HepG2 (cell line): ENCODE measurements at places on chromosomes 7 and 10. TPM values are rescaled to one million over a fixed set of nuclear protein-coding genes. Genes with fewer than 3 reads are reported as not detected.

CPA1 gene
- 0.20 TPM in 1 of 2 replicates, not detected in the other for total RNA-seq

FAM25G gene
- not detected in 2 replicates for total RNA-seq

PRLHR gene
- not detected in 2 replicates for total RNA-seq

UCN3 gene
- not detected in 2 replicates for total RNA-seq

KCND2 gene
- total RNA-seq, result not detected in 2 replicates

GRCh38 chr10:44356139-44357022 is 28.5 kb downstream of the CXCL12 start:
- no peak for DNase-seq

GRCh38 chr7:155211173-155211572 is 86.5 kb upstream of the INSIG1 start:
- no peak for DNase-seq

DNA sequence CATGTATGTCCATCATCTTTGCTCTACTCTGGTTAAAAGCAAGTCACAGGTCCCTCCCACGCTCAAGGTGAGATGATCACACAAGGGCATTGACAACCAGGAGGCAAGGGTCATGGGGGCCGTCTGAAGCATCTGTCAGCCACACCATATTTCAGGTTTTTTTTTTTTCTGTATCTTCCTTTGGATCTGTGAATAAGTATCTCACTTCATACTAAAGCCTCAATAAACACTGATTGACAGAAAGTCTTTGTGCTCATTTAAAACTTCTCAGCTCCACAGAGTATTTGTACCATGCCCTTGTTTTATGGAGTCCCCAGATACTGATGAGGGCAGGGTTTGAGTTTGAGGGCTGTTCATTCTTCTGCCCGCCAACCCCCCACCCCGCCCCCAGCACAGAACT is 45.0 kb downstream of the AUTS2 start:
- no peak for DNase-seq

GRCh38 chr10:133336118-133336576 is 549 bp downstream of the CALY start:
- no peak for DNase-seq

DNA sequence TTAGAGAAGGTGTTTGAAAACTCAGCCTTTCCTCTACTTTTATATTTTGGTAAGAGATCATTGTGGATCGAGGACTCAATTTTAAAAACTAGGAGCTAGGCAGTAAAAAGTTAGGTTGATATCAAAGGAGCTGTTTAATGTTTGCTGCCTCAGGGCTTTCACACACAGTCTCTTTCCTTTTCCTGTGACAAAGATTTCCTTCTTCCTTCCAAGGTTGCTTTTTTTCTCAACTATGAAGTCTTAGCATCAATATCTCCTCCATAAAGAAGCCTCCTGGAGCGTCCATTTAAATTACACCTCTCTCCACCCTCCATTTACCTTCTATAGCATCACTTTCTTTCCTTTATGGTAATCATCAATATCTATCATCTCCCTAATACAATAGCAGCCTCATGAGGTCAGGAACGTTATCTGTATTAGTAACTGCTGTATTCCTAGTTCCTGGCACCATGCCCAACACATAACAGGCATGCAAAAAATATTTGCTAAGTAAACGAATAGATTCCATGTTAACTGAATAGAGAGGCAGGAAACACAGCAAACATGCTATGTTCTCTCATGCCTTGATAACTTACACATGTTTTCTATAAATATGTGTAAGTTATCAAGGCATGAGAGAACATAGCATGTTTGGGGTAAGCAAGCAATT is 48.5 kb downstream of the GNAT3 start:
- no peak for DNase-seq

DNA sequence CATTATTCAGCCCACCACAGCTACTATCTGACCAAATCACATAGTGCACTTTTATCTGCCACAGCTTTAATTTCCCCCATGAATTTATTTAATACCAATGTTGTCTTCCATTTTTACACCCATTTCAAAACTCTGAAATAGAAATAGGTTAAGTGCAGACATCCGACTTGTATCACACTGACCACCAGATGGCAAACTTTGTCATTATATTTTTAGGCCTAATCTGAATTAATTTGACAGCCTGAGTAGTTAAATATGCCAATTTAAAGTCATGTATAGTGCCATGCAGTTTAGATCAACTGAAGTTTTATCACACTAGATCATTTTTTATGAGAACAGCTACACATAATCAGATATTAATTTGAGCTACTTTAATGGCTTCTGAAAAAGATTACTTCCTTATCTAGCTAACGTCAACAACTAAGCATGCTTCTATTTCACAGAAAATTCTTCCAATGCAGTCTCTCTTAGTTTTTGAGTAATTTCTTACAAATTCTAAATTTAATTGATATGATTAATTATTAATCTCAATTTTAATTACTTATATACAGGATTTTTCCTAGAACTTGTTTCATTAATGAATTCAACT is 566.4 kb downstream of the GFRA1 start:
- peak; percentile 1 for DNase-seq

GRCh38 chr10:5281356-5281755 is 83.4 kb upstream of the UCN3 start:
- DNase-seq, result no peak

- DNase-seq, result peak; percentile 54
Measured at GRCh38 chr10:113960617-113961181, 83.0 kb upstream of the ADRB1 start.

DNA sequence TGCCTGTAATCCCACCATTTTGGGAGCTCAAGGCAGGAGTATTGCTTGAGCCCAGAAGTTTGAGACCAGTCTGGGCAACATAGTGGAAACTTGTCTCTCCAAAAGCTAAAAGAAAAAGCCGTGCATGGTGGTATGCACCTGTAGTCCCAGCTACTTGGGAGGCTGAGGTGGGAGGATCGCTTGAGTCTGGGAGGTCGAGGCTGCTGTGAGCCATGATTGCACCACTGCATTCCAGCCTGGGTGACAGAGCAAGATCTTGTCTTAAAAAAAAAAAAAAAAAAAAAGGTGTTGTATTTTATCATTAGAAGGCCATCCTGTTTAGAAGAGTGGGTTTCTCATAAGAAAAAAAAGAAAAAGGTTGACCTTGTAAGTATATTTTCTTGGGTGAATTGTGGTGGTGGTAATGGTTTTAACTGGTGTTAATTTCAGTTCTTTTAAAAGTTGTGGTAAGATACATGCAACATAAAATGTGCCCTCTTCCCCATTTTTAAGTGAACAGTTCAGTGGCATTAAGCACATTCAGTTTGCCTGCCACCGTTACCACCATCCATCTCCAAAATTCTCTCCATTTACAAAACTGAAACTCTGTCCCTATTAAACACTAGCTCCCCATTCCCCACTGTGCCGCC is 34.7 kb downstream of the GRIFIN start:
- no peak for DNase-seq

GRCh38 chr10:56912043-56912442 is 551.0 kb upstream of the ZWINT start:
- no peak for DNase-seq

DNA sequence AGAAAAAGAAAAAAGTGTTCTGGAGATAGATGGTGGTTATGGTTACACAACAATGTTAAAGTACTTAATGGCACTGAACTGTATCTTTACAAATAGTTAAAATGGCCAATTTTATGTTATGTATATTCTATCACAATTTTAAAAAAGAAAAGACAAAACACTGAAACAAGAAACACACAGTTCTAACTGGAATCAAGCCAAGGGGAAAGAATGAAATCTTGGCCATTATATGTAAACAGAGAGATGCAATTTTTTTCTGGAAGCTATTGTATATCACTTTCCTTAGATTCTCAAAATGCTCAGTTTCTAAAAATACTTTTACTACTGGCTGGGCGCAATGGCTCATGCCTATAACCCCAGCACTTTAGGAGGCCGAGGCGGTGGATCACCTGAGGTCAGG is 4.1 kb downstream of the COA1 start:
- no peak for DNase-seq

DNA sequence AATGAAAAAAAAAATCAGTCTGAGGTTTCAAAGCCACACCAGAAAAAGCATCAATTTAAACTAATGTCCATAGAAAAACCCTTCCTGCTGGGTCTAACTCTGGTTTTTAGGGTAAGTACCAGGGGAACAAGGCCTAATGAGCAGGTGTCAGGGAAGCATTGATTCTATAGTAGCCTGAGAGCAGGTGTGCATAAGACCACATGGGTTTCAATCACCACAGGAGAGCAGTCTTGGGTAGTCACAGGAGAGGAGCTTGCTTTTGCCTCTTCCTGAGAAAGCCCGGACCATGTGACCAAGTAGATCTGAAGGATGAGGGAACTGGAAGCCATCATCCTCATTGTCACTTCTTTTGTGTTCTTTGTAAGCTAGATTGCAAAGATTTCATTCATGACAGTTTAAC is 66.3 kb upstream of the AGK start:
- DNase-seq, result no peak

DNA sequence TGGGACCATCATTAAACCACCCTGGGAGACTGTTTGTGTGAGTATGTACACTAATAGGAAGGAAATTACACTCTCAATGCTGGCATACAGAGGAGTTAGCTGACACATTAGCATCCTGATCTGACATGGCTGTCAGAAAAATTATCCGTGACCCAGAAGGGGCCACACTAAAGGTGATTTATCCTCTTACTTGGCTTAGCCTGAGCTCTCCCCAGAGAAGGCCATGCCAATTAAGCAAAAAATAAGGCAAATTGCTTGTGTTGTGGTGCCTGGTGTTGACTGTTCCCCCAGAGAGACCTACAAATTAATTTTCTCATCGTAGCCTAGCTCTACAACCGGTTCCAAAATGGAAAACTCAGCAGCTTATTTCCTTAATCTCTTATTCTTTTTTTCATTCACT is 992.3 kb downstream of the KCNMA1 start:
- no peak for DNase-seq

DNA sequence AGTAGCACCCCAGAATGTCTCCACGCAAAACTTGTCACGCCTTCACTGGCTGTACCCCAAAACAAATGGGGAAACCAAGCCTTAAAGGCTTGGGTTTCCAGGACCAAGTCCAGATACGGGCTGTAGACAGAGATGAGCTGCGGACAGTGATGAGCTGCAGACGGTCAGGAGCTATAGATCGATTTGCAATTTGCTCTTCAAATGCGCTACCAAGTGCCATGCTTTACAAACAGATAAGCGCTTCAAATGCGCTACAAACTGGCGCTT is 658 bp upstream of the SGCE start:
- no peak for DNase-seq

- DNase-seq, result no peak
Measured at GRCh38 chr7:93364806-93365205, 132.6 kb downstream of the VPS50 start.
